Left ventricle myocardium inferior (tissue), 1 donor: ENCODE measurements at places on chromosomes 4 and X. TPM values are rescaled to one million over a fixed set of nuclear protein-coding genes. Genes with fewer than 3 reads are reported as not detected.

DNA sequence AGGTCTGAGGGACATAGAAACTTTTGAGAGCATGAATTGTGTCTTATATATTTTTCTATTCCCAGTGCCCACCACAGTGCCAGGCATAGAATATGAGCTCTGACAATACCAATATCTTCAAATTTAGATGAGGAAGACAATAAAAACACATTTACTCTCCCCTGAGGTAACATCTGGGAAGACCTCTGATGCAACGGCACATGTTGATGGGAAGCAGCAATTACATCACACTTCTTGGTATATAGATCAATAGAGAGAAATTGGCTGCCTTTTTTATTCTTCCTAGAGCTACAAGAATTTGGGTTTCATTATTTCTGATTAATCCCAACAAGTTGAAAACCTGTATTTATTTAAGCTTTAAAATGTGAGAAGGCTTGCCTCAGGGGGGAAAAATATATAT lies 67.4 kb upstream of the SMAD1 start:
- DNase-seq: no peak

DNA sequence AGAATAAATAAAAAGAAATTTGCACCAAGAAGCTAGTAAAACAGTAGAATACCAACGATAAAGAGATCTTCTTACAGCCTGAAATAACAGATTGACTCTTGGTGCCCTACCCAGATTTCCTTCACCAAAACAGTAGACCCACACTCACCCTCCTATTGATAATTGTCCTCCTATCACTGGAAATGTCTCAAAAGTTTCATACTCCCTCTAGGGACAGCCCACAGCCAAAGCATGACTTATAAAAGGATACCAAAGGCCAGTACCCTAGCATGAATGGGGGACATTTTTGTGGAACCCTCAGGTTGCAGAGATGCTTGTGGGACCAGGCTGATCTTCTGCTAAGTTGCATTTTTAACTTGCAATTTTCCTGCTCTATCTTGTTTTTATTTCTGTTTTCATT lies 104.1 kb downstream of the INPP4B start:
- no peak for DNase-seq

DNA sequence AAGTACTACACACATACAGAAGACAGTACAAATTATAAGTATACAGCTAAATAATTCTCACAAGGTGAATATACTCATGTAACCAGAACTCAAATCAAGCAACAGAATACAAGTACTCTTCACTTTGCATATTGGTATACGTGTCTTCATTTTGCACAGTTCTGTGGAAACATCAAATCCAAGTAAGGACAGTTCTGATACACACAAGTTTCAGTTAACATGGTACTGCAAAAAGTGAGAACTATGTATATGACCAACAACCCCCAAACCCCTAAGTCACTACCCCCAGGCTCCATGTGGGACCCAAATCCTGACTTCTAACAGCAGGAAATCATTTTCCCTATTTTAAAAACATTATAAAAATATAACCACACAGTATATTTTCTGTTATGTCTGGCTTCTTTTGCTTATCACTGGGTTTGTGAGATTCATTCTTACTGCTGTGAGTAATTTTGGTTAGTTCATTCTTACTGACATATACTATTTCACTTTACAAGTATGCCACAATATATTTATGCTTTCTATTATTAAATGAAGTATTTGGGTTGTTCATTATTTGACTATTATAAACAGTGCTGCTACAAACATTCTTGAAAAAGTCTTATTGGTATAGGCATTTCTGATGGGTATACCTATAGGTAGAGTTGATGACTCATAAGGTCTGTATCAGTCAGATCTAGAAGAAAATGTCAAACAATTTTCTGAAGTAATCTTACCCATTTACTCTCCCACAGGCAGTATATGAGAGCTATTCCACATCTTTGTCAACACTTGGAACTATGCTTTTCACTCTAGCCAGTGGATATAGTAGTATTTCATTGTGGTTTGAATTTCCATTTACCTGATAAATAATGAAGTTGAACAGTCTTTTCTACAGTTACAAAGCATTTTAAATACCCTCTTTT lies 47.0 kb downstream of the SCLT1 start:
- DNase-seq: no peak

GRCh38 chrX:132367984-132368383 lies 120.9 kb downstream of the MBNL3 start:
- DNase-seq: no peak

DNA sequence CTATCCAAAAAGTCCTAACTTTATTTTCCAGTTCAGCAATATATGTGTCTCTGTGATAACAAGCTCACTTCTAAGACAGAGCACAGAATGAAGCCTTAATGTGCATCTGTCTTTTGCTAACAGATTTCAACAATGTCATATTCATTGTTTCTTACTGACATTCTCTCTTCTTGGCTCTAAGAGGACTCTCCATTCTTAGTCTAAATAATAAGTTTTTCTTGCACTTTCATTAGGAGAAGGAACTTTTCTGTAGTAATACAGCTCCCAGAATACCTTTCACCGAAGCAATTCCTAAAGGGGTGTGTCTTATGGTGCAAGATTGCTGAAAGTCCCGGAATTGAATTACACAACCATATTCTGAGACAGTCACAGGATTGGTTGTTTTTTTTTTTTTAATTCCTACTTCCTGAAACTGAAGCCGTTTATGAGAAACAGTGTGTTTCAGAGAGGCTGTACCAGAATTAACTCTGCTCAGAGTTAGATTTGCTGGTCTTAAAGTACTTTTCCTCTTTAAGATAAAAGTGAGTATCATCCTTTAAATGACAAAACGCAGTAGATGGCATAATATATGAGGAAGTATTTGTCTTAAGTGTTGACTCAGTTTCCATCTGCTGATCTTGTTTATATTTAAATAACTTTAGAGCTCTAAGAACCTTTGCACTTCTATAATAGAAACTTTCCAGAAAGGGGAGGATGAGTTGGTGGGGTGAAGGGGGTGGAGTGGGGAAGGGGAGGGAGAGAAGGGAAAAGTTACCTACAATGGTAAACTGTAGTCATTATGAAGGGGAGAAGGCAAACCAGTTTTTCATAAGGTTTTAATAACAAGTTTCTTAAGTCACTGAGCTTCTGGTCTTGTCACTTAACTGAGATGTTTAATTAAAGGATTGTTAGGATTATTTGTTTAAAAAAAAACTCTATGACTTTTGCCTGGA lies at the start of gene ALPK1:
Gene ALPK1, plus strand, starts transcription at position 421 of the 932 bp plus-strand sequence.
- DNase-seq: no peak

- DNase-seq: no peak
Observed at GRCh38 chr4:101864660-101865059, 74.1 kb downstream of the BANK1 start.

GRCh38 chr4:124948976-124949597 lies 236.6 kb upstream of the ANKRD50 start:
- DNase-seq: no peak

DNA sequence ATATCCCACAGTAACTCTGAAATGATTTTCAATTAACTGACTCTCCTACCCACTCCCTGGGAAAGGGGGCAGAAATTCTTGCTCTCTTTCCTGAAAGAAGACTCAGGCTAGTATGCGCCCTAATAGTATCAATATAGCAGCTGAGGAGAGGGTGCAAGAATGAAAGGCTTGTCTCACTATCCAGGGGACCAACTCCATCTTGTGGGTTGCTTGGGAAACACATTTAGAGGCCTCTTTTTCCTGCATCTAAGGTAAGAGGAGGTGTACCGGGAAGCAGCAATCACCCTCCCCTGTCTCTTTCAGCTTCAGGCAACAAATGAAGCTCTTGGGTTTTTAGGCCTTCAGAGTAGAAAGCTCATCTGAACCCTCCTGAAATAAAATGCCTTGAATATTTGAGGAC lies 11.3 kb downstream of the TMEM255A start:
- no peak for DNase-seq

- DNase-seq: no peak
Observed at GRCh38 chrX:39174241-39174771, 373.0 kb downstream of the MID1IP1 start.

- DNase-seq: no peak
Observed at GRCh38 chr4:7546809-7547367, 112.2 kb upstream of the PSAPL1 start.

DNA sequence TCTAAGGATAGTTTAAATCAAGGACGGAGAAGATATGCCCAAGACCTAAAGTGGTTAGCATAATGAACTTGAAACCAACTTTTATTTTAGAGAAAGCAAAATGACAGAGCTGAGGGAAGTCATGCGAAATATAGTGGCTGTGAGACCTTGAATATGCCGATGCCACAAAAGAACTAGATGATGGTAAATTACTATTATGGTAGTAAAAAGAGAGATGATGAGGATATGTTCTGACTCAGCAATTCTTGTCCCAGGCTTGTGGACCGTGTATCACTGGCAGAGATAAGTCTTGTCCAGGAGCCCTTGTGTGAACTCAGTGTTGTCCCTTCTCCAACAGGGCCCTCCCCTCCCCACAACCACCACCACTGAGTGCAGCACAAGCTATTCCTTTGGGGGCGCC lies 1605.6 kb upstream of the TENM3 start:
- DNase-seq: no peak

- DNase-seq: no peak
Observed at GRCh38 chr4:104421566-104421965, 73.1 kb downstream of the CXXC4 start.

GRCh38 chrX:133323431-133323830 lies 91.9 kb downstream of the GPC4 start:
- no peak for DNase-seq

GRCh38 chrX:152450076-152450475 lies 1.0 kb downstream of the GABRA3 start:
- no peak for DNase-seq

- DNase-seq: no peak
Observed at GRCh38 chrX:95903975-95904374, 780.7 kb upstream of the DIAPH2 start.

DNA sequence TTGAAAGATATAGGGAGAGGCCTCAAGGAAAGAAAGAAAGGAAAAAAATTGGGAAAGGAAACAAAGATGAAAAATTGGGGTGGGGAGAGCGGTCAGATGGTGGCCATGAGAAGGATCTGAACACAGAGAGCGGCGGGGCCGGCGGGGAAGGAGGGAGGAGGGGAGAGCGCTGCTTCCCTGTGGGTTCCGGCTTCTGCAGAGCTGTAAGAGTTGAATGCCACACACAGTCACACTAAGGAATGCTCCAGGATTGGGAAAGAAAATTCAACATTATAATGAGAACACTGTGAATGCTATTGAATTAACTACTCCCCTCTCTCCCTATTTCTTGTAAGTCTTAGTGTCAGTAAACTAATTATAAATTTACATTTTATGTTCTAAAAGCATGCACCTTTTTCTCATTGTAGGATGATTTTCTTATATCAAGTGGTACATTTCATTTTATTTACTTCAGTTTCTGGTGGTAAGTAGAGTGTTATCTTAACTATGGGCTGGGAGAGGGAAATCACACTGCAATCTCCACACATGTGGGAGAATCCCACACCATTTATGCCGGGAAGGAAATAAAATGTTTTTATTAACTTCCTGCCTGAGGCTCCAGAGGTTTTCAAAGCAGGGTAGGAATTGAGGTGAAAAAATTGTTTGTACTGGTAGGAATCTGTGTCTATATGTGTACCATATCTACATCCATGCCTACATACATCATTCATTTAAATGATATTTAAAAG lies 904 bp downstream of the F11 start:
- no peak for DNase-seq

GRCh38 chrX:7244405-7244804 lies 96.5 kb upstream of the PUDP start:
- DNase-seq: no peak

- no peak for DNase-seq
Observed at GRCh38 chrX:130615941-130616340, 214.2 kb downstream of the RBMX2 start.

DNA sequence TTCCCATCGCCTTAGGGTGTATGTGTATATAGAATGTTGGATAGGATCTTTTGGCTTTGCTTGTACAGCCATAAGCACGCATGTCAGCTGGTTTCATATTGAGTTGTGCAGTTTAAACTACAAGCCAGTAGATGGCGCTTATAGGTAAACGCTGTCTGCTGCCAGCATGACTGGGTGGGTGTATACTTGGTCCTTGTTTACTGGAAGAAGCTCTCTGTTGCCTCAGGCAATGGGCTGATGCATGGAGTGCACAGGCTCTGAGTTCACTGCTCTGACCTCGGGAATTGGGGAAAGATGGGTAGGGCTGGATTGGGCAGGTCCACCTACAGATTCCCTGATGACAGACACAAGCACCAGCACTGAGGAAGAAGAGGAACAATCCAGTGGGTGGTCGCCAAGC lies 831.5 kb downstream of the STIM2 start:
- DNase-seq: no peak

DNA sequence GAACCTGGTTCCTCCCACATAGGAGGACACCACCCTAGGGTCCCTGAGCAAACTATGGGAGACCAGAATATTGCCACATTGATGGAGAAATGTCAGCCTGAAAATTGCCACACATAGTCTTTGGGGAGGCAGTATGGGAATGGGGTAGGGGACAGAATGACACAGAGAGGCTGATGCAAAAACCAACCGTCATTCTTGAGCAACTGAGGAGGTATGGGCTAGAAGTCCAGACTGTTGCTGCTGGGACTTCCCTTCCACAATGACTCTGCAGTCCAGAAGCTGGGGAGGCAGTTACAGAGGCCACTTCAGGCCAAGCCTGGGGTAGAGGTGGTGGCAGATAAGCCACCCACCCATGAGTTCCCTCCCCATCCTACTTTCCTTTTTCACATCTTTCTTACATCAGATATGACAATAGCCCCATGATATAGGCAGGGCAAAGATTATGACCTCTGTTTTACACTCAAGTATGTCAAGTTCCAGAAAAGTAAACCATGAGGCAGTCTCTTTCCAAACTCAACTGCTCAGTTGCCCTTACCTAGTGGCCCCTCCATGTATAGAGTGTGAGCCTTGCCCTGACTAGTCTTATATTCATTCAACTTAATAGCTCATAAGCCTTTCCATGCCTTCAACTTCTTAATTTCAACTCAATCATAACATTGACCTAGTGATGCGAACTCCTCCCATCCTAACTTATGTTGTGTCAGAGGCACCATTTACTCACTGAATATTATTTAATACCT lies 41.7 kb downstream of the VSIG4 start:
- no peak for DNase-seq

- no peak for DNase-seq
Observed at GRCh38 chr4:26094076-26094475, 180.1 kb downstream of the SMIM20 start.

Gene ARMCX1
- total RNA-seq: 32.7 TPM

Gene KCTD8
- 0.14 TPM for total RNA-seq

Gene CSN1S1
- total RNA-seq: not detected

Gene LYAR
- 12.5 TPM for total RNA-seq

Gene NHS
- total RNA-seq: 1.0 TPM

Gene AFAP1
- total RNA-seq: 6.8 TPM

Gene P2RY4
- not detected for total RNA-seq

Gene GAGE12E
- not detected for total RNA-seq
